ENCODE measurements at places on chromosomes 7 and 10.

DNA sequence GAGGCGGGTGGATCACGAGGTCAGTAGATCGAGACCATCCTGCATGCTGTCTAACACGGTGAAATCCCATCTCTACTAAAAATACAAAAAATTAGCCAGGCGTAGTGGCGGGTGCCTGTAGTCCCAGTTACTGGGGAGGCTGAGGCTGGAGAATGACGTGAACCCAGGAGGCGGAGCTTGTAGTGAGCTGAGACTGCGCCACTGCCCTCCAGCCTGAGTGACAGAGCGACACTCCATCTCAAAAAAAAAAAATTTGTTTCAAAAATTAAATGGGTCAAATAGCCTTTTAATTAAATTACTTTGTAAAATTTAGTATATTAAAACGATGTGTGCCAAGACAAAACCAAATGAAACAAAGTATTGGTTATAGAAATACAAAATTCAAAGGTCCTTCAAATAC, 6.8 kb upstream of the MRC1 start:
- DNase-seq = no peak

DNA sequence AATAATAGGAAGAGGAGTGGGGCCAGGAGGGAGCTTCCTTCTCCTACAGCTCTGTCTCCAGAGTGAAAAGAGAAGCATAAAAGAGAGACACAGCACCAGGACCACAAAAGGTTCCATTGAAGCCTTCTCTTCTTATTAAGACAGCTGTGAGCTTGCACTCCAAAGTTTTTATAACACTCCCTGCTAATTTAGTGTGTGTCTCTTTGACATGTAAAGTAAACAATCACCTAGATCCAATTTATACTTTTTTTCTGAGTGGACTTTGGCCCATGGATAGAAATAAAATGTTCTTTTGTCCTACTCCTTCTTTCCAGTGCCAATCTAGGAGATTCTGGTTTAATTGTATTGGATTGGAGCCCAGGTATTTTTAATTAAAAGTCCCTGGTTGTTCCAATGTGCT, at the start of gene CYP2C8:
Gene CYP2C8 (minus strand): TSS at position 212 of the 400 bp plus-strand sequence. CDS start 95 bp downstream, at position 117.
- DNase-seq = no peak

- DNase-seq = no peak
Measured at GRCh38 chr7:44087911-44088838, 5.8 kb upstream of the POLM start.

DNA sequence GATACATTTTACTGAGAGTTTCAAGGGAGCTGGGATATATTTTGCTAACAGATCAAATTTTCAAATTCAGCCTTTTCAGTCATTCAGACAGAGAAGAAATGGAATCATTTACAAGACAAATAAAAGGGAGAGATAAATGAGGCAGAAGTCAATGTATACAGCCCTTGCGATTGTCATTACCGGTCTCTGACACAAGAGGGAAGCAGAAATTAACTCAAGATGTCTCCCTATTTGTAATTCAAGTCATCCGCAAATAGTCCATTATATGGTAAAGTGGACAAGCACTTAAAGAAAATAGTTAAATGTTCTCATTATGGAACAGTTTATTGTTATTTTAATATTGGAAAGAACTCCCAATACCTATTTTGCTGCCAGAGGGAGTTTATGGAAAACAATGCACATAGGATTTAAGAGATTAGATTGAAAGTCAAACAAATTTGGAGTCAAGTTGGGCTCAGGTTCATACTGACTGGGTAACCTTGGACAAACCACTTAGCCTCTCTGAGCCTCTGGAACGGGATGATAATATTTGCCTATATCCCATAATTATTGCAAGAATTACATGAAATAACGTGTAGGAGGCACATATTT, 89.3 kb upstream of the PRKCQ start:
- DNase-seq = no peak

DNA sequence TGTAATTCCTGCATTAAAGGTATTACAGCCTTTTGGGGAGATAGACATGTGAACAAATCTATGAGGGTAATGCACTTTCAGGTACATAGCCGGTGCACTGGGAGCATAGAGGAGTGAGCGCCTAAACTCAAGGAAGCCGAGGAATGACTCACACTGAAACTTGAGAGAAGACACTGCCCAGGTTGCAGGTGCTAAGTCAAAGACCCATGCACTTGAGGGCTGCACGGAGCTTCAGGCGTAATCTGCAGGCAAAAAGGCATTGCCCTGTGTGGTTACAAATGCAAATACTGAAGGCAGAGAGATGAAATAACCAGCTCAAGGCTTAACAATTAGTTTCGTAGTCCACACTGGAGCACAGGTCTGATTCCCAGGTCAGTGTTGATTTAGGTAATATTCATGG, 51.0 kb upstream of the OSBPL3 start:
- DNase-seq = no peak

DNA sequence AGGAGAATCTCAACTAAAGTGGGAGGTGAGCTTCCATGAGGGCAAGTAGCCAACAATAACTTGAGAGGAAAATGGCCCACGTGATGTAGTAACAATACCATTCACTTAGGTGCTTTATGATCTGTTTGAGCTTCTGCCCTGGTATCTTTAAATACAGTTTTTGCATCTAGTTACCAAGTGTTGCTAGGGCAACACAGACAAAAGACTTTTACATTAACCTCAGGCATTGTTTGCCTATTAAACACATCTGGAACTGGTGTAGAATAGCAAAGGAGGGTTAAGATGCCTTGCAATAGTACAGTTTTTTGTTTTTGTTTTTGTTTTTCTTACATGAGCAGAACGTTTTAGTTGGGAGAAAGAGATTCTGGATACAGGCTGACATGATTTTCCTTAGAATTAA, 97.7 kb upstream of the MTPN start:
- peak; percentile 30 for DNase-seq

Data from NCI-H1105 (cell line).